Effector memory CD8-positive, alpha-beta T cell (primary cell): ENCODE measurements at places on chromosomes 2 and 18.

DNA sequence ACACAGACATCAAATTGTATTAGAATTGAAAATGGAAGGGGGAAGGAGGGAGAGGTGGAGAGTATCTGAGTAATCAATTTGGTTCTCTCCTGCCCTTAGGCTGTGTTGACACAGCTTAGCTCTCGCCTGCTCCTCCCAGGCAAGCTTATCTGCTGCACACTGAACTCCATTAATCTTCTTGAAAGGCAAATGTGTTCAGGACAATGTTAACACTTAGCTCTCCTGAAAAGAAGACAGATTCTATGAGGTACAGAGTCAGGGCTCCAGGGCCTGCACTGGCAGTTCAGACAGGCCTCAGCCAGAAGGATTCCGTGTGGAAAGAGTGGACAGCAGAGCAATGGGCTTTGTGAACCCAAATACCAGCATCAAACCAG lies 430.0 kb upstream of the TNP1 start:
- H3K27ac ChIP-seq: no peak overlapping the region
- H3K4me3 ChIP-seq: no peak overlapping the region
- H3K27me3 ChIP-seq: no peaks in the 10 kb centered on the region
- H3K36me3 ChIP-seq: no peaks in the 10 kb centered on the region
- no peaks in the 10 kb centered on the region for H3K4me1 ChIP-seq
- no peak for DNase-seq

GRCh38 chr18:48988508-48989303 lies 37.9 kb upstream of the SMAD7 start:
- H3K27ac ChIP-seq: no peak overlapping the region
- H3K27me3 ChIP-seq: no peaks in the 10 kb centered on the region
- H3K4me1 ChIP-seq: peaks cover 6% of the 10 kb centered on the region

DNA sequence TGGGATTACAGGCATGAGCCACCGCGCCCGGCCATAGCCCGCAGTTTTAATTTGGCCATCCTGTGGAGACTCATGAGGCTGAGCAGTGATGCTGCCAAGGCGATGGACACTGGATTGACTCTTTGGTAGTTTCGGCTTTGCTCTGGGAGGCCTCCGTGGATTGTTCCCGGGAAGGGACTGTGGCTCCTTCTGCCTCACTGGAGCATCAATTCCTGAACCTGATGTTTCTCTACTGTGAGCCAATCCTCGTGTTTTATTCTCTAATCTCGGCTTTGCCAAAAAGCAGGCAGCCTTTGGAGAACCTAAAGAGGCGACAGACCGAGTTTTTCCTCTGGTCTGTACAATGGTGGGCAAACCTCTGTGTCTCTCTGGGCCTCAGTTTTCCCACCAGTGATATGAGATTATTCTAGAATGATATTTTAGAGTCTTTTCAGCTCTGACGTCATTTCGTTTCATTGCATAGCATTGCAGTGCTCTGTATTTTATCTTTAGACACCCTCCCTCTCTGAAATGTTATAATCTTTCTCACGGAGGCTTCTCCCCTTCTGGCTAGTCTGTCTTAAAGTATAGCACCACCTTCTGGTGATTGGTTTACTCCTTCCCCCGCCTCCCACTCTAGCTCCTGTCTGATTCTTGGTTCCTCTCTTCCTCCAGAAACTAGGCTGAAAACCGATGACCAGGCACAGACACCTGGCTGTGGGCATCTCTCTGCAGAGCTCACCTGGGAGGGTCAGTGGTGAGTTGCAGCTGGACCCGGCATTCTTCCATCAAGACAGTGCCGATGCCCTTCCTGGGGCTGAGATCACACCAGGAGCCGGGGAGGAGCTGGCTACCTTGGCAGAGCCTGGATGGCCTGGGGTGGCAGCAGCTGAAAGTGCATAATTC lies 341.3 kb downstream of the MYCN start:
- no peaks in the 10 kb centered on the region for H3K36me3 ChIP-seq
- no peak for DNase-seq
- no peak overlapping the region for H3K27ac ChIP-seq
- no peaks in the 10 kb centered on the region for H3K27me3 ChIP-seq

GRCh38 chr2:231685349-231686191 lies 22.8 kb upstream of the PTMA start:
- no peaks in the 10 kb centered on the region for H3K4me1 ChIP-seq
- H3K36me3 ChIP-seq: no peaks in the 10 kb centered on the region
- peaks cover 16% of the 10 kb centered on the region for H3K27me3 ChIP-seq
- no peak overlapping the region for H3K4me3 ChIP-seq

GRCh38 chr2:1642066-1642861 lies 102.1 kb downstream of the PXDN start:
- no peaks in the 10 kb centered on the region for H3K36me3 ChIP-seq
- no peak overlapping the region for H3K27ac ChIP-seq
- H3K4me1 ChIP-seq: no peaks in the 10 kb centered on the region
- no peak overlapping the region for H3K4me3 ChIP-seq

DNA sequence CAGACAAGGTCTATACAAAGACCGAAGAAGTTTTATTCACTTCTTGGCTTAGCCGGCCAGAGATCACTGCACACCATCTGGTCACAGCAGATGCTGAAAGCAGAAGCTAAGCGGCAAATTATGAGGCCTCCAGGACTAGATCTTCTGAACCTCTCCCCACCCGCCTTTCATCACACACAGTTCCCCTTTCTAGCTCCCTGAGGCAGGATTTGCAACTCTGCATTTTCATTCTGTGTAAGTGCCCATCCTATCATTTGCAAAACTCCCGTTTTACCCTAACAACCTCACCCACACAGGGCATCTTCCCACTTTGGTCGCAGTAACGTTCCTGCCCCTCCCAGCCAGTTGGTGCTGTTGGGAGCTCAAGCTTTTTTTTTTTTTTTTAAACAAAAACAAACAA lies 3.1 kb upstream of the MOB1A start:
- no peak overlapping the region for H3K4me3 ChIP-seq
- H3K4me1 ChIP-seq: peaks cover 18% of the 10 kb centered on the region
- DNase-seq: no peak
- peaks cover 21% of the 10 kb centered on the region for H3K36me3 ChIP-seq
